Stimulated activated CD8-positive, alpha-beta memory T cell treated with anti-CD3 and anti-CD28 coated beads, Interleukin-4, amount 100 ng/mL, for 1 hour (primary cell): ENCODE measurements at places on chromosomes 2 and 18.

- no peak for DNase-seq
Observed at GRCh38 chr2:223797811-223798721, 39.3 kb downstream of the AP1S3 start.

DNA sequence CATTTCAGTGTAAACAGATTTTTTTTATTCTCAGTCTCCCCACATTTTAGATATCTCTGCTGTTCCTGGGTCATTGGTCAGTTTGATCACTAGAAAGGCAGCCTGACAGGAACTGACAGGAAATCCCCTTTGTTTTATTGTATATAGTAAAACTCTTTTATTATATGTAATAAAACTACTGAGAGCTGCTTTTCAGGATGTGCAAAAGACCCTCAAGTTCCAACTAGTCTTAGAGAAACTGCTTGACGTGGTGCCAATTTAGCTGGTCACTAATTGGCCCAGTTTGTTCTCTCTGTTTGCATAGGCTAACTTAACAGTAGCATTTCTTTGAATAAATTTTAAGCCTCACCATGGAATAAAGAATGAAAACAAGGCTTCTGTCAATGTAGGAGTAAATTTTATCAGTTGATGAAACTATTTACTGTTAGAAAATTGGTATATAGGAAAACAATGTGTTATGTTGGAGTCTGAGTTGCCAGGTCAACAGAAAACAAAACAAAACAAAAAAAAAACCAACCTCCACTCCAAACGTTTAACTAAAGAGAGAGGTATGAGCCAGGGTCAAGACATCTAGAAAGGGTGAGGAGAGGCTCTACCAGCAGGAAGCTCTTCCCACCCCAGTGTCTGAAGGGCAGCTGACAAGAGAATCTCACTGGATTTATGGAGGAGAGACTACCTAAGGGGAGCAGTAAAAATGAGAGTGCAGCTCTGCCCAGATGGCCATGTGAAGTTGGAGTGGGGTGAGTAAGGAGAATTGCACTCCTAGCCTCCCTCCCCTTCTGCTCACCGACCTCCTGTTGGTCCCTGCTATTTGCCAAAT lies 184.6 kb downstream of the ST6GAL2 start:
- no peak for DNase-seq

DNA sequence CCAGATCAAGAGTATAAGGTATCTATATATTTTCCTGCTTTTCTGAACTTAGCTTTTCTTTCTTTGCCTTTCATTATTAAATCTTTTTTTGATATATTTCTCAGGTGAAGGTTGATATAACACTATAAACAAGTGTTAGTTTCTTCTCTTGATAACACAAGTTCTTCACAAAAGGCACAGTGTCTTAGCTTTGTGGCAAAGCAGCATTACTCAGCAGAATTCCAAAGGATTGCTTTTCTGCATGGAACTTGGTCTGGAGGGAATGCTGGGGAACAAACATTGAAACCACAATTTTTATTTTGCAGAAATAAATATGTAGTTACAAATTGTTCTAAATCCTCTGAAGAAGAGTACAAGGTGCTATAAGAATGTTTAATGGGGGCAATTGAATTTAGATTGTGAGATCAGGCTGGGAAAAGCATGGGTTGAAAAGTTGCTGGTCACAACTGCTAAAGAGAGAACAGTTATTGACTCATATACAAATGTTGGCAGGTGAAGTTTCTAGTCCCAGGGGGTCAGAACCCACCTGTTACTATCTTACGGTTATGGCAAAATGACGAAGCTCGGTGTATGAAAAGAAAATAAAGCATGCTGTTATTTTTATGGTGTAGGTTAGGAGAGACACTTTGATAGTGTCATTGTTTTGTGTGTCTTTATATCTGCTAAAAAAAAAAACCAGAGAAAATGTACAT lies 68.2 kb downstream of the UBR3 start:
- no peak for DNase-seq

DNA sequence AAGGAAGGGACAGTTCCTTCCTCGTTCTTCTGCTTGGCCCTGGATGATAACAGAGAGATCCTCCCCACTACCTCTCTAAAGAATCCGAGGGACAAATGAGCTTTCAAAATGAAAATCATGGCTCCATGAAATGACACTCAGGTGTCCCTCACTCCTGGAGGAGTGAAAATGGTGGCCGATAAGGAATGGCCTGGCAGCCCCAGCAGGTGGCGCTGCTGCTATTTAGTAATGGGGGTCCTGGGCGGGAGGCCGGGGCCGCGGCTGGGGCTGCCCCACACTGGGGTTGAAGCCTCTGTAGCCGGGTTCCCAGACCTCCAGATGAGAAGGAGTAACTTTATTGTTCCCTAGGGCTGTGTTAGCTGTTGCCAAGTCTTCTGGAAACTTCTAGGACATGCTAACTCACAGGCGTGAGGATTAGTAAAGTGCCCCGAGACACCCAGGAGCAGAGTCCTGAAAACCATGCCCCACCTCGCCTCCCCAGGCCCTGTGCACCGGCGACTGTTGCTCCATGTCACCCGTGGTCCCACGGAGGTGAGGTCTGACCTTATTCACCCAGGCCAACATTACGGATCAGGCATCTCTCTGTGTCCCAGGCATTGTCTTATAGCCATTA lies 138.0 kb downstream of the CTIF start:
- peak; percentile 14 for DNase-seq

- no peak for DNase-seq
Observed at GRCh38 chr2:10934308-10934978, 22.7 kb downstream of the KCNF1 start.

GRCh38 chr2:160397530-160397865 lies 96.1 kb downstream of the RBMS1 start:
- DNase-seq: no peak

GRCh38 chr2:204012072-204012653 lies 75.6 kb downstream of the ICOS start:
- no peak for DNase-seq

GRCh38 chr18:28189400-28190239 lies 12.7 kb upstream of the CDH2 start:
- DNase-seq: no peak

DNA sequence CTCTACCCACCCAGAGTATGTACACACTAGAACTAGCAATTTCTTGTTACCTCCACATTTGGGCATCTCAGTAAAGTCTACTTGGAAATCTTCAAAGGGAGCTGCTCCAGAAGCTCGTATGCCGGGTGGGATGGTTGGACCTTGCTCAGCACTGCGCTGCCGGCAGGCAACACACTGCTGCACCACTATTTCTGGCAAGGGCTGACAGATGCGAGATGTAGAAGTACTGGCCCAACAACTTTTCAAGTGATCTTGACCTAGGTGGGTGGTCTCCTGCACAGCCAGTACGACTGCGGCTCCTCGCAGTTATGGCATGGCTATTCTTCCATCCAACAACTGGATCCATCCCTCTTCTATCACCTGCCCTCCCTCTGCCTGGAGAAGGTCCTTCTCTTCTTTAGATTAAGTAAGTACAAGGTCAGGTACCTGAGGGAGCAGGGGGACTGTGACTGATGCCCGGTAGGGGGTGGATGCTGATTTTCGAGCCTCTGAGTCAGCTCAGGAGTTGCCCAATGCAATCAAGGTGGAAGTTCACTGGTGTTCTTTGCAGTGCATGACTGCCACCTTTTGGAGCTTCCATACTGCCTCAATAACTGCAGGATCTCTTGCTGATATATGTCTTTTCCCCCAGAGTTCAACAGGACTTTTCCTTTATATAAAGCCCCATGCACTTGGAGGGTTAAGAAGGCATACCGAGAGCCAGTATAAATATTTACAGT lies 100.4 kb upstream of the SLC1A4 start:
- DNase-seq: no peak

GRCh38 chr18:29002747-29003146 lies 825.8 kb upstream of the CDH2 start:
- DNase-seq: no peak

DNA sequence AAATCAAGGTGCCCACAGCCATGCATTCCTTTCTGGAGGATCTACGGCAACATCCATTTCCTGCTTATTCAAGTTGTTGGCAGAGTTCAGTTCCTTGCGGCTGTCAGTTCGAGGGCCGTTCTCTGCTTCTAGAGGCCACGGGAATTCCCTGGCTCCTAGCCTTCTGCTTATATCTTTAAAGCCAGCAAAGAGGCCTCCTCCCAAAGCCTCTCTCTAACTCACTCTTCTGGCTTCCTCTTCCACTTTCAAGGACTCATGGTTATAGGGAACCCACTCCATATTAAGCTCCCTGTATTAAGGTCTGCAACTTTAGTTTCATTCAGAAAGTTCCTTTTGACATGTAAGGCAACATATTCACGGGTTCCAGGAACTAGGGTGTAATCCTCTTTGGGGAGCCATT lies 150.1 kb upstream of the RMP24 start:
- DNase-seq: no peak

GRCh38 chr2:20444101-20444992 lies 2.5 kb upstream of the RHOB start:
- DNase-seq: no peak

DNA sequence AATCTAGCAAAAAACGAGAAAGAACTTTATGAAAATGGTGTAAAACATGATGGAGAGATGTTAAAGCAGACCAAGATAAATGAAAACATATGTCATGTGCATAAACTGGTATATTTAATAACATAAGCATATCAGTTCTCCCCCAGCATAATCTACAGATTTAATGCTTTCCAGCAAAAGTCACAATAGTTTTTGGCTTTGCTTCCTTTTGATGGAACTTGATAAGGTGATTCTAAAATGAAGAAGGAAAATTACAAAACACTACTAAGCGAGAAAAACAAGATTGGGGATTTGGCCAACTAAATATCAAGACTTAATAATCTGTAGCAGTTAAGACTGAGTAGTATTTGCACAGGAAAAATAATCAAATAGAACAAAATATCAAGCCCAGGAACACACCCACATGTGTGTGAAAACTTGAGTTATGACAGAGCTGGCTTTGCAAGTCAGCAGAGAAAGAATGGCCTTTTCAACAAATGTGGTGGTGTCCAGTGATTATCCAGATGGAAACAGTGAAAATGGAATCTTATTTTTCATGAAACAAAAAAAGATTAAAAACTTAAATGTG lies 83.7 kb upstream of the L3MBTL4 start:
- DNase-seq: no peak

- no peak for DNase-seq
Observed at GRCh38 chr2:207950063-207950760, 75.1 kb downstream of the PLEKHM3 start.

- no peak for DNase-seq
Observed at GRCh38 chr2:217332866-217333265, 473.0 kb upstream of the TNP1 start.

DNA sequence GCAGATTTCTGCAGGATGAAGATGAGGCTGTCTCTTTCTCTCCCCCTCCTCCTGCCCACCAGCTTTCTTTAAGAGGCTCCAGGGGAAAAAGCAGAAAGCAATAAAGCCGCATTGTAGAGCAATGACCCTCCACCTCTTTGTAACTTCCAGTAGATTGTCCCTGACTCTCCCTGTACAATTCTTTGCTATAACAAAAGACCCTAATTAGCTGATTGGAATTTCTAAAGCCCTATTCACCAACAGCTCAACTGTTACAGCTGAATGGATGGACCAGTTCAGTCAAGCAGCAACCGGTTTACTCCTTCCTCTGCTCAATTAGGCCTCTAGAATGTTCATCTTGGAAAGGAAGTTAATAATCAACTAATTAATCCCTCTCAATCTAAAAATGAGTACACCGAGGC lies 301.0 kb downstream of the STK39 start:
- no peak for DNase-seq

DNA sequence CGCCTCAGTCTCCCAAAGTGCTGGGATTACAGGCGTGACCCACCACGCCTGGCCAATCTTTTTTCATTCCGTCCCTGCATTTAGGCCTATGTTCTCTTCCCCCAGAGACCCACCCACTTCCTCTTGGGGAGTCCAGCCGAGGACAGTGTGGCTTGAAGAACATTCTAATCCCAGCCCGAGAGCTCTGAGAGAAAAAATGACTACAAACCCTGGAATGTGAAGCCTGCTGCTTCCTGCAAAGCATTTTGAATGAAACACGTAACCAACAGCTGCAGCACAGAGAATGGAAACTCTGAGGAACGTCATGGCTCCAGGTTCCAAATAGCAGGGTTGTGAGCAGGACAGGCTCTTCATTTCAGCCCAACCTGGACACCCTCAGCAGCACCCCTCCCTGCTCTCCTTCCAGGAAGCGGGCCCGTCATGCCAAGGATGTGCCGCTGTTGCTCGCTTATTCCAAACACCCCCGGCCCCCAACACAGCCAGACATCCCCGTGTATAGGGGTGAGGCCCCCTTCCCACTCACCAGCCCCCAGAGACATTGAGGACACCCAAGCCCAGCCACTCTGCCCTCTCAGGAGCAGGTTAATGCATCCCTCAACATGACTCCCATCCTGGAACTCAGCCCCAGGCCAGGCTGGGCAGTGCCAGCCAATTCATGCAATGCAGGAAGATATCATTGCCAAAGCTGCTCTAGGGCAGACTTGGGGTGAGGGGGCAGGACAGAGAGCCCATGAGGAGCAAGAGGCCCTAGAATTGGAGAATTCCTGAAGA lies 139.8 kb downstream of the ZFP36L2 start:
- DNase-seq: no peak

DNA sequence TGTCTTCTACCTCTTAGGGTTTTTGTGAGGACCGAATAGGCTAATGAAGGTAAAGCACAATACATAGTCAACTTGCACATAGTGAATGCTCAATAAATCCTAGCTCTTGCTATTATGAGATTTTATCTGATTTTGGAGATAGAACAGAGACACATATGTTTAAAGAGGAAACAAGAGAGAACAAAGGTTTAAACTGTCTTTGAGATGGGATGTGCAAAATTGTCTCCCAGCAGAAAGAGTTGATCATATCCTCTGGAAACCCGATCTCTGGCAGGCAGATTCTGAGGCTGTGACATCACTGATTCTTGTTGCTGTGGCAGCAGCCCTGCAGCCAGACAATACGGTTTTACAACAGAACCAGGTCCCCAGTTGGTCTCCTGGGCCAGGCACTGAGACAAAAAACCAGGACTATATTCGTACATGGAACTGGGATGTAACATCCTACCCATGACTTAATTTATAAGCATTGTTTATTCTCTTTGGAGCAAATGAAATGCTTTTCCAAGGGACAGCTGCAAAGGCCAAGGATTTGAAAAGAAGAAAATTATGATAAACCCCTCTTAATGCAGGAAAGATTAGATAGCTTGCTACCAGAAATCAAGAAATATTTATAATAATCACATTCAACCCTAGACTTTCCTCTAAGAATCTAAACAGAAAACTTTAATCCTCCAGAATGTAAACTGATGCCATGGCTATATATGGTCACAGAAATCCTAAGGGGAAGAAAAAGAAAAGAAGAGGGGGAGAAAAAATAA lies 80.2 kb downstream of the SLC8A1 start:
- DNase-seq: no peak

DNA sequence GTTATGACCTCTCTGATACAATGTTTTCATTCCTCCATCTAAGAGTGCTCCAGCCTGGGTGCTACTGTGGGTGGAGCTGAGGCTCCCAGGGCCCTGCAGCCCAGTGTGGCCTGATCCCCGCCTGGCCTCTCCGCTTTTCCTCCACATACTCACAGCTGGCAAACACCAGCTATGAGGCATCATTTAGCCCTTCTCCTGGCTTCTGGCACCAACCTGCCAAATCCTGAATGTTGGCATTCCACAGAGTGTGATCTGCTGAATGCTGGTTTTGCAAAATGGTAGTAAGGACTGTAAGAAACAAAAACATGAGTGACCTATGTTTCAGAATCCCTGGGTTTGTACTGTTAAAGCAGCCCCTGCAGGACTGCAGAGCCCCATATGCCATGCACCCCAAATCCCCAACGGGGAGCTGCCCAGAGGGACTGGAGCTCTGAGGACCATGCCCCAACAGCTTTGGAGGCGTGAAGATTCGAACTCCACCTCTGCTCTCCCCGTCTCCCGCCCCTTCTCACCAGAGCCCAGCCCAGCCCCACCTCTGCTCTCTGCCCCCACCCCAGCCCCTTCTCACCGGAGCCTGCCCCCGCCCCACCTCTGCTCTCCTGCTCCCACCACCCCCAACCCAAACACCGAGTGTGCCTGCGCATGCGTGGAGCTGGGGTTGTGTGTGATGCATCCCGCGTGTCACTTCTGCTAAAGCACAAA lies 4.2 kb downstream of the SLC66A2 start:
- no peak for DNase-seq
